ENCODE measurements at places on chromosomes 16 and 17.
A peak's percentile ranks its signal among the peaks of the same experiment; 100 is the strongest.

DNA sequence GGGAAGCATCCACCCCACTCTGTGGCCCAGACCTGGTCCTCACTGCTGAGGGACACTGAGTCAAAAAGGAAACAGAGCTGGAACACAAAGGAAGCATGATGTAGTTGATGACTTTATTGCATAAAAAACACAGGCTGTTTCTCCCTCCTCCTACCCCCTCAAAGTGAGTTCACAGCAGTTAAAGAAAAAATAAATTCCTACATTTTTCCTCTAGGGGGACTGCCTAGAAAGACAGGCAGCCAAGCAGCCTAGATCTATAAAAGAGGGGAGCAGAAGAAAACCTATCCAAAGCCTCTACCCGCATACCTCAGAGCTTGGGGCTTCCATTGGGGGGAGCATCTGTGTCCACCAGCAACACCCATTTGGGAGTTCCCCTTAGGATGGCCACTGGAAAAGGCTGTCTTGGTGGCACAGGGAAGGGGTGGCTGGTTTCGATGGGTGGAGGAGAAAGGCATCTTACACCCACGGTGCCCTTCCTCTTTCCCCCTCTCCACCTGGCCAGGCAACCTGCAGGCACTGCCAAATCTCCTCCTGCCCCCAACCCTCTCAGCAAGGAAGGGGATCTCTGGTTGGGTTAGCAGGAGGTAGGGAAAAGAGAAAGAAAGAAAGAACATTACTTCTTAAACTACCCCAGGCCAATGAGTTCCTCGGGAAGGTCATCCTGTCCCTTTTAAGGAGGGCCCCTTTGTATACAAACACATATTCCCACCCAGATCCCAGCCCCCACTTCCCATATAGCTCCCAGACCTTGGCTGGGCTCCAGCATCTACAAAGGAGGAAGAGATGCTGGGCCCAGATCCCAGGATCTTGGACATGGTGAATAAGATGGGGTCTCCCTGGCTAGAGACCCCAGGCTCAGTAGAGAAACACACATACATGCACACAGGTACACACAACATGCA lies 4.0 kb upstream of the SCRN2 start:
- no peak for DNase-seq

GRCh38 chr16:3020247-3020603 lies at the start of gene TNFRSF12A:
Gene TNFRSF12A, plus strand, starts transcription at chr16:3020368. Its CDS starts 30 bp downstream, at chr16:3020398.
- peak; percentile 44 for DNase-seq

- DNase-seq: no peak
These were observed 36.1 kb downstream of the HNF1B start for GRCh38 chr17:37708616-37709212.

DNA sequence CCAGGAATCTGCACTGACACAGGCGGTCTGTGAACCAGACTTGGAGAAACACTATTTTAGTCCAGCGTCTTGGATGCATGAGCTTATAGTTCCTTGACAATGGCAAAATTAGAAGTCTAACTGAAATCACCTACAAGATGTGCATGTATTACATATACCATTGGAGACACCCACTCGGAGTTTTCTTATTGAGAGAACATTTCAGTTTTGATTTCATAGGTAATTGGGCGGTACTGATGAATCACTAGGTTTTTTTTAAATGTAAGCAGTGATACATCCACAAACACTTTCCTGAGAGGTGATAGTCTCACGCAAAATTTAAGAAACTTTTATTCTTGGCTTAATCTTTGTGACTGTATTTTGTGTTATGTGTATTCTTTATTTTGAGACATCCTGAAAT lies 69.8 kb downstream of the PRKCA start:
- no peak for DNase-seq

DNA sequence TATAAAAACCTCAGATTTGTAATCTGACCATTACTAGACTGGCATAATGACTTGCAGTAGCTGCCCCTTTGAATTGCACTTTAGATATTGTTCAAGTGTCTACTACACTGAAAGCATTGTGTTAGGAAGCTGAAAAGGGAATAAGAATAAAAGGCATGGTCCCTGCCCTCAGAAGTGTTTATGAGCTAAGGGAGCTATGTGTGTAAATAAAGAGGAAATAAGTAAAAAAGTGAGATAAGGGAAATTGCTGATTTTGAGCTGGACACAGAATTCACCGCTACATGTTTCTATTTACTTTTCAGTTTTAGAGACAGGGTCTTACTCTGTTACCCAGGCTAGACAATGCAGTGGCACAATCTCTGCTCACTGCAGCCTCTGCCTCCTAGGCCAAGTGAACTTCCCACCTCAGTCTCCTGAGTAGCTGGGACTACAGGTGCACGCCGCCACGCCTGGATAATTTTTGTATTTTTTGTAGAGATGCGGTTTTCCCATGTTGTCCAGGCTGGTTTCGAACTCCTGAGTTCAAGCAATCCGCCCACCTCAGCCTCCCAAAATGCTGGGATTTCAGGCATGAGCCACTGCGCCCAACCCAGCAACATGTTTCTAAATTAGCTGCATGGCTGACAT lies 57.0 kb downstream of the GRB2 start:
- no peak for DNase-seq

DNA sequence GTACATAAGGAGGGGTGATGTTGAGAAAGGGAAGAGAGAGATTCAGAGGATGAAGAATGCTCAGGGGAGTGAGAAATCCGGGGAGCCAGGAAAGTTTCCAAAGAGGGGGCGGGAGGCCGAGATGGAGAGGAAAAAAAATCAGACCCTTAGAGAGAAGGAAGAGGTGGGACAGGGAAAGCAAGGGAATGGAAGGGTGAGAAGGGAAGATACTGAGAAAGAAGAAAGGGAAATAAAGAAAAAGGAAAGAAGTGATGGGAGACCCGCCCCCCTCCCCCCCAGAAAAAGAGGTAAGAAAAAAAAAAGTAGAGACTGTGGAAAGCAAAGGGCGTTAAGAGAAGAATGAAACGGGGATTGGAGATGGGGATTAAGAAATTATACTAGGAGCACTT lies 507 bp downstream of the DYNLRB2 start:
- DNase-seq: no peak

DNA sequence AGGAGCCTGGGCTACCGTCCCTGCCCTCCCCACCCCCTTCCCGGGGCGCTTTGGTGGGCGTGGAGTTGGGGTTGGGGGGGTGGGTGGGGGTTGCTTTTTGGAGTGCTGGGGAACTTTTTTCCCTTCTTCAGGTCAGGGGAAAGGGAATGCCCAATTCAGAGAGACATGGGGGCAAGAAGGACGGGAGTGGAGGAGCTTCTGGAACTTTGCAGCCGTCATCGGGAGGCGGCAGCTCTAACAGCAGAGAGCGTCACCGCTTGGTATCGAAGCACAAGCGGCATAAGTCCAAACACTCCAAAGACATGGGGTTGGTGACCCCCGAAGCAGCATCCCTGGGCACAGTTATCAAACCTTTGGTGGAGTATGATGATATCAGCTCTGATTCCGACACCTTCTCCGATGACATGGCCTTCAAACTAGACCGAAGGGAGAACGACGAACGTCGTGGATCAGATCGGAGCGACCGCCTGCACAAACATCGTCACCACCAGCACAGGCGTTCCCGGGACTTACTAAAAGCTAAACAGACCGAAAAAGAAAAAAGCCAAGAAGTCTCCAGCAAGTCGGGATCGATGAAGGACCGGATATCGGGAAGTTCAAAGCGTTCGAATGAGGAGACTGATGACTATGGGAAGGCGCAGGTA lies 762 bp downstream of the CDK12 start:
- DNase-seq: peak; percentile 19

DNA sequence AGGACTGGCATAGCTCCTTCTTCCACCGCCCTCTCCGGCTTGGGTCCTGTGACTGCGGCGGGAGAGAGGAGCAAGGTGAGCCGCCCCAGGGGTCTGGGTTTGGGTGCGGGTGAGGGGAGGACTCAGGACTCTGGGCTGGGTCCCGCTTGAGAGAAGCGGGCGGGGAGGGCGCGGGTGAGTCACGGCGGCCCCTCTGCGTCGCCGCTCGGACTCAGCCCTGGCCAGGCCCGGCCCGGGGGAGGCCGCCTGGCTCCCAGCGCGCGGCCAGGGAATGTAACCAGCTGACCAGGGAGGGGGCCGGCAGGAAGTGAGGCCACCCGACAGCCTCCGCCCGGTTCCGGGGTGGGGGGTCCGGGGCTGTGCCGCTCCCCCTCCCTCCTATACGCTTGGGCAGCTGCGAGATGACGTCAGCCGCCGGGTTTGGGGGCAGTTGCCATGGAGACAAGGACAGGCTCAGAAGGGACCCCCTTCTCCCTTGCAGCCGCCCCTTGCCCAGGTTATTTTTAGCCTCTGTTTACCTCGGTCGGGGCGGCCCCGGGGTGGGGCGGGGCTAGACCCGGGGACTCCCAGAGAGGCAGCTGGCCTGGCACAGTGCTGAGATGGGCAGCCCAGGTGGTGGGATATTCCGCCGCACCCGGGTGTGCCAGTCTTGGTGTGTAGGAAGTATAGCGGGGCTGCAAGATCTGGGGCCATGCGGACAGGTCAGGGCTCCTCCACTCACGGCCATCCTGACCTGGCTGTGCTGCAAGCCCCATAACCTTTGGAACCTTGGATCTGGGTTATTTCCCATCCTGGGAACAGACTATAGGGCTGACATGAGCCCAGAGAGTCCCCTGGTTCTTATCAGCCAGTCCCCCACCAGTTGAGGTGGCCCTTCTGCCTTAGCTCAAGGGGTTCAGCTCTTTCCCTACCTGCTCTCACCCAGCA lies 1.6 kb downstream of the RIPOR1 start:
- no peak for DNase-seq

- DNase-seq: no peak
These were observed 3.6 kb downstream of the COX10 start for GRCh38 chr17:14072881-14073280.

DNA sequence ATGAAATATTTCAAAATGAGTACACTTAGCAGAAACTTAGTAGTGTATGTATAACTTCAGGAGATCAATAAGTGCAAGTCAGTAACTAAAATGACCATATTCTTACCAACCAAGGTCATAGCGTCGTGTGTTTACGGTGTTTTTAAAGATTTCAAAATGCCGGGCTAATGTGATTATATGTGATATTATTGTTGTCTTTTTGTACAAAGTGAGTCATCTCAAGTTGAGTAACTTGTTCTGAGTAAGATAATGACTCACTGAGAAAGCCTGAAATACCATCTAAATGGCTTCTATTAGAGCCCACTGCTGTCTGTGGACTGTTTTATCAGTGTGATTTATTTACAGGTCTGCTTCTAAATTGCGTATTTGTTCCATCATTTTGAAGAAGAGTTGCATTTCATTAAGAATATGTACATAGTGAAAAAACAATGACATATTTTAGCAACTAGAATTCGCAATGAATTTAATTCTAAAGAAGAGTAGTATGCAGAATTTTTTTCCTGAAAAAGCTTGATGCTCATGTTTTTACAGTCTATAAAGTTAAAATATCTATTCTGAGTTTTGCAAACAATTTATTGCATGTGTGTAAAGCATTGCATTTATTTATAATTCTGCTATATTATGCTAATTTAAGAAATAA lies 12.7 kb downstream of the KRT12 start:
- no peak for DNase-seq

DNA sequence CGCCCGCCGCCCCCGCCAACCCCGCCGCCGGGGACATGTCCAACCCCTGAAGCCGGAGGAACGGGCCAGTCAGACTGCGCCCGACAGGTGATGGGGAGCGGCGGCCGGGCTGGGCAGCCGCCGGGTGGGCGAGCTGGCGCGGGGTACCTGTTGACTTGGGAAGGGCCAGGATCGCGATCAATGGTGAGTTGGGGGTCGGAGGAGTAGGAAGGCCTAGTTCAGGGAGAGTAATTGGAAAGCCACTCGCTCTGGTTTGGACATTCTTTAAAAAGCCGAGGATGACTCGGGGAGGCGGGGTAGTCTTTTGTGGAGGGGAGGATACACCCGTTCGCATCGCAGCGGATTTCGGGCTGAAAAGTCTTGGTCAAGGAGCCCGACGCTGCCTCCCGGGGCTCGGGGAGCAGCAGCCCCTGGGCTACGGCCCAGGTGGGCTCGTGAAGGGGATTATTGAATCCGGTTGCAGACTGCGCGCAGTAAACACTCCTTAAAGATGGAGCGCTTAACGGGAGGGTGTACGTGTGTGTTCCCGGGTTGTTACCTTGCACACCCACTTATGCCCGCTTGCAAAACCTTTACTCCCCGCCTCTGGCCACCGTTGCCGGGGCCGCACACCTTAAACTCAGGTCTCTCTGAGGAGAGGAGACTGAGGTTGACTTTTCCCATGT lies 123.8 kb downstream of the GOSR1 start:
- peak; percentile 0 for DNase-seq

DNA sequence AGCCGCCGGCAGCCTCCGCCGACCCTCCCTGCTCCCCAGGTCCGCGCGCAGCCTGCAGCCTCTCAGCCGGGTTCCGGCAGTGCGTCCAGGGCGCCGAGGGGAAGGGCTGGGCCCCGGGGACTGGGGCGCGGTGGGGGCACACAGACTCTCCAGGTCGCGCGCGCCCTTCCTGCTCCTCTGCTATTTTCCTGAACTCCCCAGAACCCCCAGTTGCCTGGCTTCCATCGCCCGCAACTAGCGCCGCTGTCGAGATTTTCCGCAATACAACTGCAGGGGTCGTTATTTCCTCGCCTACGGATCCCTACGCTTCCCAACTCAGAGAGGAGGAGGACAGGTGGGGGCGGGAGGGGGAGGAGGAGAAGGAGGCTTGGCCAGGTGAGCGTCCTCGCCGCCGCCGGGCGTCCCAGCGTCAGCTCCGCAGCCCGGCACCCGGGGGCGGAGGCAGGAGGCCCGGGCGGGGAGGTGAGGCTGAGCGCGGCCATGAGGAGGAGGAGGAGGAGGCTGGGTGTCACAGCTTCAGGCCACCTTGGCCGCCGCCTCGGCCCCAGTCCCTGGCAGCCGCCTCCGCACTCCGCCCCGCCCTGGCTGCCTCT lies at the start of gene CA10:
Gene CA10 (minus strand): TSS at position 265 of the 593 bp plus-strand sequence.
- no peak for DNase-seq

- peak; percentile 78 for DNase-seq
These were observed 4.5 kb downstream of the PRSS27 start for GRCh38 chr16:2715519-2715918.

DNA sequence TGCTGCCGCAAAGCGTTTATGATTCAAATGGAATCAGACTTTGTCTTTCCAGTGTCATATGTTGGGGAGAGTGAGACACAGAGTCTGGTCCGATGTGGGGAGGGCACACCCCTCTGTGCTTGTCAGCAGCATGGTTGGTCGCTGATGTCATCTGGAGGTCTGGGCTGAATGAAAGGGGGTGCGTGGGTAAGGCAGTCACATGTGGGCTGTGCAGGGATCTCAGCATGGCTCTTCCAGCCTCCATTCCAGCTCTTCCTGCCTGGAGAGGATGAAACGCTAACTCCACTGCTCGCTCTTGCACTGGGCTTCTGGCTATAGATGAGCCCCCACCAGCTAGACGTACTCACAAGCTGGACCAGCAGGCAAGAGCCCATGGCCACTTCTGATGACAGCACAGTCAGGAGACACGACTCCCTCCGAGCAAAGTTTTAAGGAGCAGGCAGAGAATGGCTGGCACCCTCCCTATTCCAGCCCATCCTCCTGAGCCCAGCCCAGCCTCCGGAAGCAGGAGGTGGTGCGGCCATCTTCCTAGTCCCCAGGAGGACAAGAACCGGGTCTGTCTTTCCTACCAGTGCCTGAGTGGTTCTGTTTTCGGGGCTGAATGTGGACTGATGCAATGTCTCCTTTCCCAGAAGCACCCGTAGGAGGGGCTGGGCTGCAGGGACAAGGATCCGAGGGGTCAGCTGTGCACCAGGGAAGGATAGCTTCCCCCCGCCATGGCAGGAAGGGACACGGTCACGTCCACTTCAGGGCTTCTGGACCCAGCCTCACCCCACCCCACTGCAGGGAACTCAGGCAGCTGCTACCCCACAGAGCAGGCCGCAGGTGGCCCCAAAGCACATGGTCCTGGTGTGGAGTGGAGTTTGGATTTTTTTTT lies 41.5 kb upstream of the CBFA2T3 start:
- DNase-seq: no peak
